ENCODE measurements at places on chromosomes 1 and 21. TPM values are rescaled to one million over a fixed set of nuclear protein-coding genes. Genes with fewer than 3 reads are reported as not detected.

Gene DNM3
- total RNA-seq: 2.4 TPM

Gene UBE2G2
- total RNA-seq: 69.7 TPM

Gene B3GALNT2
- 21.1 TPM for total RNA-seq

Gene SHE
- total RNA-seq: 16.8 TPM

Gene TRAF3IP3
- total RNA-seq: 1.00 TPM

Gene RABGAP1L
- 109 TPM for total RNA-seq
